Cardiac muscle cell (in vitro differentiated cells and primary cell): ENCODE measurements at places on chromosomes 6 and 20. TPM values are rescaled to one million over a fixed set of nuclear protein-coding genes. Genes with fewer than 3 reads are reported as not detected.

- DNase-seq, result no peak
Observed at GRCh38 chr6:167094820-167095637, 27.9 kb upstream of the CCR6 start.

- no peak for DNase-seq
Observed at GRCh38 chr20:32135983-32136515, 26.5 kb downstream of the TM9SF4 start.

- DNase-seq, result no peak
Observed at GRCh38 chr20:32524829-32525501, 60.2 kb downstream of the NOL4L start.

DNA sequence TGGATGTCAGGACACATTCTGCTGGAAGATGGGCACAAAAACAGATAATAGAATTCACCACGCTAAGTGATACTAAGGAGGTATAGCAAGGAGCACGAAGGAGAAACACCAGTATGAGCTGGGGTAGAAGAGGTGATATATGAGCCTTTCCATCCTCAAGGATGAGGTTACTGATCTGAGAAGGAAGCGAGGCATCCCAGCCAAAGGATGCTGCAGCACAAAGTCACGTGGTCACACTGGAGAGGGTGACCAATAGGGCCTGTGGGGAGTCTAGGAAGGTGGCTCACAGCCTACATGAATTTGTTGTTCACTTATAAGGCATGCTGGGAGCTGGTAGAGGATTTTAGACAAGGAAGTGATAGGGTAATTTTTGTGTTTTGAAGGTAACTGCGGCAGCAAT, 1.4 kb downstream of the GINS1 start:
- no peak for DNase-seq

DNA sequence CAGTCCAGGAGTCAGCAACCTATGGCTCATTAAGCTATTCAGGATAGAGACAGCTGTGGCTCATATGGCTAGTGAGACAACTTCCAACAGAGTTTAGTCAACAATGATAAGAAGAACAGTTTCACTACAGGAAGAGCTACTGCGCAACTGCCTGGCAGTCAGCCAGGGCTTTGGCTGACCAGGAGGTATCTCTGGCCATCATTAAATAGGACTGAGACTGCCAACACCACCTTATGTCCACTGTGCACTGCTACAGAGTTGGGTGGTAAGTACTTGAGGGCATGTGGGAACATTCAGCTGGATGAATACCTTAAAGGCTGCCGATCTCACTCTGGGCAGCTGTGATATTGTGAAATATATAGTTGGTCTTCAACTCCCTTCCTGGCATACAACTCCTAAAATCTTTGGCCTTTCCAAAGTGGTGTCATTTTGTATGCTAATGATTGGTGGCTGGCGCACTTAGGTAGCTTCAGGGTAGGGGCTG, 52.2 kb upstream of the FAM83C start:
- no peak for DNase-seq

GRCh38 chr20:32544893-32545840, 40.0 kb downstream of the NOL4L start:
- no peak for DNase-seq

The TSHZ2 gene
- total RNA-seq, result 17.3 and 32.0 TPM in 2 replicates
